ENCODE measurements at places on chromosomes 4 and X.

DNA sequence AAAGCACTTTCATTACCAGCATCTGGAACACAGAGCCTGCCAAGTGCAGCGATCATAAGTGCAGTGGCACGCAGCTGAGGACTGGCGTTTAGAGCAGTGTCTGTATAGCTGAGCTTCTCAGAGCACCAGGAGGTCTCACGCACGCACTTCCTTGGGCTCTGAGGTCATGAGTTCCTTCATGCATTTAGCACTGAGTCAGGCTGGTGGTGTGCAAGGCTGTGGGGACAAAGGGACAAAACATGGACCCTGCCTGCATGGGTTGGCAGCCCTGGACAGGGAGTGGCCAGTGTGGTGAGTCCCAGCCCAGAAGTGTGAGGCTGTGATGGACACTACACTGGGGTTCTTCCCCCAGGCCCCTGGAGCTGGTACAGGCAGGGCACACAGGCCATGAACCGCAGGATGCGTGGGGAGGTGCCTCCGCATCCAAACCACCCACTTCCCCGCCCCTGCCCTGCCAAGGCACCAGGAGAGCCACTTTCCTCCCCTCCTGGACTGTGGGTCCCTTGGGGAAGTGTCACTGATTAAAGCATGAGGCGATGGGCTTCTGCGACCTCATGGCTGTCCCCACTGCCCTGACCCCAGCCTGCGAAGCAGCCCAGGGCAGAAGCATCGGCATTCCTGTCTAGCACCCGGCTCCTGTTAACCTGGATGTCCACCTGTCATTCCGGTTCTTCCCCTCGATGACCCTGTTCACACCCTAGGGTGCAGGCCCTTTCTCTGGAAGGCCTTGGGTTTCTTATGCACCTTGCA lies 37.2 kb upstream of the GPR78 start:
- DNase-seq: no peak
- no peak overlapping the region for H3K4me3 ChIP-seq
- no peak overlapping the region for H3K27ac ChIP-seq
- peaks cover 11% of the 10 kb centered on the region for H3K27me3 ChIP-seq
- H3K36me3 ChIP-seq: no peaks in the 10 kb centered on the region
- peaks cover 19% of the 10 kb centered on the region for H3K4me1 ChIP-seq

DNA sequence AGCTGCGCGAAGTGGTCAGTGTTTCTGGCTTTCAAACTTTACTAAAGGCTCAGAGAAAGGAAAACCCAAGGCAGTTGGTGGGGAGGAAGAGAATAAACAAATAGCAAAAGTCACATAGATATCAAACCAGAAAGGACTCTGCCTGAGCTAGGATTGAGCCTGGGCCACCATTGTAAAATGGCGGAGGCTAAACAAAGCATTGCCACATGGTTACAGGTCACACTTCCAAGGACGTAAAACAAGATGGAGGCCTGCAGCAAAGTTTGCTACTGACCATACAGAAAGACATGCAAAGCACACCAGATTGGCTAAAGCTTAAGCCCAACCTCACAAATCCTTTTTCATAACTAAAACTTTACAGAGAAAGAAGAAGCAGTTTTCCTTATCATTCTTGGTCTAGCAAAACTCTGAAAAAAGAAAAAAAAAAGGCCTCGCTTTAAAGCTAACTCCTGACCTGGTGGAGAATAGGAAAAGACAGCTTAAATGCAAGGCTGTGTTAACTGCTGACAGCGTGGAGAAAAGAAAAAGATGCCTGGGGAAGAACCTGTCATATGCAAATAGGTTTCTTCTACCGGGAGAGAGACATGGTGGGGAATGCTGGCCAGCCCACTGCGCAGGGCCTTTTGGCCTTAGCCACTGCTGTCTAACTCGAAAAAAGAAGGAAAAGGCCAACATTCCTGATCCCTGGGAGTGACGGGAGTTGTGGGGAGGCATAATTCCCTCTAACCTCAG lies 81.8 kb upstream of the SMARCA5 start:
- no peak for DNase-seq
- no peaks in the 10 kb centered on the region for H3K4me1 ChIP-seq
- H3K27ac ChIP-seq: no peak overlapping the region
- no peak overlapping the region for H3K4me3 ChIP-seq

DNA sequence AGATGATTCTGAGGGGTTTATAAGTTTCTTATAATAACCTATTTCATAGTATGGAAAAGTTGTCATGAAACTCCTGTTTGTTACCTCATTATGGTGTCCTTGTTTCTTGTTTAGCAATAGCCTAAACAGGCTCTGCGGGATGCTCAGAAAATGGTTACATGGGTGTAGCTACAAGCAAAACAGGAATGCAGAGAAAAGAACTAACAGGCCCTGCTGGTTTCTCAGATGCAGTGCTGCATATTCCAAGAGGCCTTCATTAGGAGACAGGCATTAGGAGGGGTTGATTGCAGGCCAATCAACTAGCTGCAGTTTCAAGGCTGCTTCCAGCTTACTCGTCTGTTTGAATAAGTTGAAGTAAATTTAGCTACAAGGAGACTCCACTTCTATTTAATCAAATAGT lies 37.6 kb upstream of the HPGD start:
- no peaks in the 10 kb centered on the region for H3K27me3 ChIP-seq
- no peak overlapping the region for H3K27ac ChIP-seq
- no peaks in the 10 kb centered on the region for H3K36me3 ChIP-seq
- no peak overlapping the region for H3K4me3 ChIP-seq

DNA sequence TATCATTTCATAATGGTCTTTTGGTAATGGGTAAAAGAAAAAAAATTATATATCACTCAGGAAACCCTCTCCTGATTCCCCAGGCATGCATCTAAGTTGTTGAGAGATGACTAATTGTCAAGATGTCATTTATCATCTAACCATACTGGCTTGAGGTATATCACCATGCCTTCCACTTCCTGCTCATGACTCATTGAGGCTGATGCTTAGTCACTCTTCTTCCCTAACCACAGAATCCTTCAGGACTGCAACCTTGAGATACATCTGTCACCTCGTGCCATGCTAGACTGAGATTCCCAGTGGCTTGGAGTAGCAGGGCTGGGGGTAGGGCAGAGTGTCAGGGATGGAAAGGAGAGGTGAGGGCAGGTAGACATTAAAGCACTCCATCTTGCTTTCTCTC lies 782.5 kb upstream of the INTU start:
- no peaks in the 10 kb centered on the region for H3K36me3 ChIP-seq
- no peak overlapping the region for H3K4me3 ChIP-seq
- H3K27me3 ChIP-seq: no peaks in the 10 kb centered on the region
- peak; percentile 93 for DNase-seq

- peaks cover 6% of the 10 kb centered on the region for H3K4me1 ChIP-seq
- H3K36me3 ChIP-seq: no peaks in the 10 kb centered on the region
- H3K27me3 ChIP-seq: no peaks in the 10 kb centered on the region
- H3K27ac ChIP-seq: no peak overlapping the region
Measured at GRCh38 chrX:123976706-123977316, 15.3 kb downstream of the STAG2 start.

DNA sequence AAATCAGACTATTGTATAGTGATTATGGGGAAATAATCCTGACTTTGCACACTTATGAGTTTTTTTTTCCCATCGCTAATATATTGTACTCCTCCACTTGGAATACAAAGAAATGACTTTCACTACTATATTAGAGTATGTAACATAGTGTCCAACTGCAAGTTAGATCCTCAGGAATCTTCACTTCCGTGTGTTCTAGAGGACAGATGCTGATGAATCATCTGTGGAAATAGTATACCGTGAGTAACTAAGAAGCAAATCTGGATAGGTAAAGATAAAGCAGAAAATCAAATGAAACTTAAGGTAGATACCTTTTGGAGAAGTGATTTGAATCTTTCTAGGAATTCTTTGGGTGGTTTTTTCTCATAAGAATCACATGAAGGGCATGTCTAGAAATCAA lies 8.3 kb downstream of the IL21 start:
- DNase-seq: no peak
- H3K27ac ChIP-seq: no peak overlapping the region
- H3K4me3 ChIP-seq: no peak overlapping the region
- H3K4me1 ChIP-seq: no peaks in the 10 kb centered on the region
- no peaks in the 10 kb centered on the region for H3K36me3 ChIP-seq

DNA sequence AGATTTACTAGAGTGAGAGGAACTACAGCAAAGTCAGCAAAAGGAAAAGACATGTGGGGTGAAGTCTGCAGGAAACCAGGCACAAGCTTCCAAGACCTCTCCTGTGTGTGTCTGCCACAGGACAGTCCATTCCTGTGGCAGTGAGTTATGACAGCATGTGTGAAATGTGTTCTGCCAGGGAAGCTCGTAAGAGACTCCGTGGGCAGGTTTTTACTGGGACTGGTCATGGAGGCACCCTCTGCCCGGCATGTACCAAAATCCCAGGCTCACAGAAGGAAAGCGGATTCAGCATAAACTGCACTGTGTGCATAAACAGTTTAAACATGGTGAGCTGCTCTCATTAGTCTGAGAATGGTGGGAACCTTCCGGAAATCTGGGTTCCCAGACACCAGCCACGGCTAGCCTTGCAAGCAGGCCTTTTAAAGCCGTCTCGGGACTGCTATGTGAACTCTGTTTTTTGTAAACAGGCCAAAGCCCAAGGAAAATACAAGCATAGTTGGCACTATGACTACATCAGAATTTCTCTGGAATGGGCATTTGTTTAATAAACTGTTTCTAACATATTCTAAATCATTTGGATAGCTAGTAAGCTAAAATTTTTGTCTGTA lies 288.5 kb downstream of the TENM3 start:
- H3K36me3 ChIP-seq: no peaks in the 10 kb centered on the region
- H3K27me3 ChIP-seq: no peaks in the 10 kb centered on the region
- no peak overlapping the region for H3K4me3 ChIP-seq
- no peak overlapping the region for H3K27ac ChIP-seq
